ENCODE measurements at places on chromosomes 1 and 21. TPM values are rescaled to one million over a fixed set of nuclear protein-coding genes. Genes with fewer than 3 reads are reported as not detected.

DNA sequence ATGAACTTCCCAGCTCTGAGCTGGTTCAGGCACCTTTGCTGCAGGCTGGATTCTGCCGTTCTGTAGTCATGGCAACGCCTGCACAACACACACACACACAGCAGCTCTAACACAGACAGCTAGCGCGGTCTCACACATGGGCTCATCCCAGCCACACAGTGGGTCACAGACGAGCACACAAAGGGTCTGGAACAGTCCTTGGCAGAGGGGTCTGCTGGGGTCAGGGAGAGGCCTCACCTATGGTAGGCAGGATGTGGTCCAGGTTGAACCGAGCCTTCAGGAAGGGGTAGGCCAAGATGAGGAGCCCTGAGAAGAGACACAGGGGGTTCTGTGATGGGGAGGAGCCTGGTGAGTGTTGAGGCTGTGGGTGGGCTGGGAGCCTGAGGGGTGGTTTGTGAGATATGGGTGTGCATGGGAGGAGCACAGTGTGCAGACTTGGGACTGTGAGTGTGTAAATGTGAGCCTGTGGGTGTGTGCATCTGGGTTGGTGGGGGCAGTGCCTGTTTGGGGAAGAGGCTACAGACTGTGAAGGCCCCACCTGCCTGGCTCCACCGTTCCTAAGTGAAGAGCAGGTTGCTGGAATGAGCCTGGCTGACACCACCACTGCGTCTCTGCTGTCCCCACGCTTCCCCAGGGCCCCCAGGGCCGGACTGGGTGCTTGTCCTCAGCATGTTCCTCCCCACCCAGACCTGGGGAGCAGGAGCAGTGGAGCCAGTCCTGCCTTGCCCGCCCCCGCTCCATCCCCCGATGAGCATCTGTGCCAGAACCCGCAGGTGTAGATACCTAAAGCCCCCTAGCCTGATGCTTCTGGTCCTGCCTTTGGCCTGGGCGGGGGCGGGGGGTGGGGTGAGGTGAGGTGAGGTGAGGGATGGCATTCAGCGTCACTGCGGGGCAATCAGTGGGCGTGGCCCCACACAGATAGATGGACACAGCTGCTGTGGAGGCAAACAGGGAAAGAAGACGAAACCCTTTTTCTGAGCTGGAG is 1.5 kb downstream of the KNCN start:
- peak; percentile 64 for DNase-seq
- H3K36me3 ChIP-seq = no peaks in the 10 kb centered on the region
- H3K4me1 ChIP-seq = peaks cover 2% of the 10 kb centered on the region
- no peak overlapping the region for H3K27ac ChIP-seq
- no peak overlapping the region for H3K4me3 ChIP-seq

- peaks cover 89% of the 10 kb centered on the region for H3K36me3 ChIP-seq
- no peak overlapping the region for H3K27ac ChIP-seq
- no peak overlapping the region for H3K4me3 ChIP-seq
- DNase-seq = no peak
- H3K27me3 ChIP-seq = no peaks in the 10 kb centered on the region
These were observed 5.7 kb downstream of the F3 start for GRCh38 chr1:94535879-94536278.

- no peak overlapping the region for H3K27ac ChIP-seq
- no peaks in the 10 kb centered on the region for H3K4me1 ChIP-seq
- H3K36me3 ChIP-seq = no peaks in the 10 kb centered on the region
- no peak overlapping the region for H3K4me3 ChIP-seq
- DNase-seq = no peak
These were observed 41.5 kb downstream of the PLPPR5 start for GRCh38 chr1:98963064-98963758.

DNA sequence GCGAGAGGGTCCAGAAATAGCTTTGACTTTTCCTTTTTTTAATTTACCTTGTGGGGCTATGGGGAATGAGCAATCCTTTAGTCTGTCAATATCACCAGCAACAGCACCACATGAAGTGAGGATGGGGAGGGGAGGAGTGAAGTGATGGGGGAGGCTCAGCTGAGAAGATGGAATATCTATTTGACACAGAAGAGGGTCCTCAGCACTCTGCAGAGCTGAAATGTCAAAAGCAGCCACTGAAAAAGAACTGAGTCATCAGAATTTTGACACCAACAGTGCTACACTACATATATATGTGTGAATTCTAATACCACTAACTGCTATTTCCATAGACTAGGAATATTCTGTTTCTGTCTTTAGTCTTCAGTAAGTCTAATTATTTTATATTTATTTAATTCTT is 427.0 kb upstream of the PBX1 start:
- H3K36me3 ChIP-seq = no peaks in the 10 kb centered on the region
- no peaks in the 10 kb centered on the region for H3K4me1 ChIP-seq
- no peak for DNase-seq
- no peaks in the 10 kb centered on the region for H3K27me3 ChIP-seq

- no peak overlapping the region for H3K27ac ChIP-seq
- H3K27me3 ChIP-seq = peaks cover 2% of the 10 kb centered on the region
- no peak overlapping the region for H3K4me3 ChIP-seq
- no peaks in the 10 kb centered on the region for H3K4me1 ChIP-seq
These were observed 3.0 kb downstream of the TTC13 start for GRCh38 chr1:230975636-230976035.

DNA sequence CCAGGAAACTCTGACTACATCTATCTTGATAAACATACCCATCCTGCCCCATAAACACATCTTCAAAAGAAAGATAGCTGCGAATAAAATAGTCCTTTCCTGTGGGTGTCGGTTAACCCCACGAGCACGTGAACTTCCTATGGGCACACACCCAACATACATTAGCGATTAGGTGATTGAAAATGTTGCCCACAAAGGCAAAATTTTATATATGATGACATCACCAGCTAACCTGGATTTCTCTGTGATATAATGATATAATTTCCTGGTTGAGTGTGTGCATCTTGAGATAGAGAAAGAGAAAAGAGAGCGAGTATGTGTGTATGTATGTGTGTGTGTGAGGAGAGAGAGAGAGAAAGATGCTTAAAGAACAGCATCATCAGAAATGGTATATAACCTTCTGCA is 296.1 kb downstream of the PTPRC start:
- H3K27me3 ChIP-seq = no peaks in the 10 kb centered on the region
- no peaks in the 10 kb centered on the region for H3K36me3 ChIP-seq
- peaks cover 2% of the 10 kb centered on the region for H3K4me1 ChIP-seq
- no peak overlapping the region for H3K27ac ChIP-seq

DNA sequence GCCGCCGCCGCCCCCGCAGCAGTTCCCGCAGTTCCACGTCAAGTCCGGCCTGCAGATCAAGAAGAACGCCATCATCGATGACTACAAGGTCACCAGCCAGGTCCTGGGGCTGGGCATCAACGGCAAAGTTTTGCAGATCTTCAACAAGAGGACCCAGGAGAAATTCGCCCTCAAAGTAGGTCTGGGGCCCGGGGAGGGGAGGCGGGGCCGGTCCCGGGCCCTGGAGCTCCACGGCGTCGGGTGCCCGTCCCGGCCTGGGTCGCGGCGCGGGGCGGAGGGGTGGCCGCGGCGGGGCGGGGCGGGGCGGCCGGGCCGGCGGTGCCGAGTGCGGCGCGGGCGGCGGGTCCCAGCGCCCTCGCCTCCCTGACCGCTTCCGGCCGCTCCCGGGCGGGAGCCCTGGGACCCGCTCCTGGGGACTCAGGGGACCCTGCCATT is 646 bp downstream of the MAPKAPK2 start:
- no peak overlapping the region for H3K27ac ChIP-seq
- H3K4me1 ChIP-seq = peaks cover 13% of the 10 kb centered on the region
- peak overlapping the region; percentile 96 for H3K4me3 ChIP-seq
- no peak for DNase-seq
- peaks cover 23% of the 10 kb centered on the region for H3K27me3 ChIP-seq

- H3K36me3 ChIP-seq = no peaks in the 10 kb centered on the region
- no peak within 1 kb of the TSS for H3K27ac ChIP-seq
- H3K4me1 ChIP-seq = no peaks in the 10 kb centered on the region
- H3K4me3 ChIP-seq = no peak within 1 kb of the TSS
These were observed at the start of gene OR2T4 for GRCh38 chr1:248361121-248361715. Gene OR2T4, plus strand, starts transcription at chr1:248361665. Its CDS starts 0 bp downstream, at chr1:248361665.

DNA sequence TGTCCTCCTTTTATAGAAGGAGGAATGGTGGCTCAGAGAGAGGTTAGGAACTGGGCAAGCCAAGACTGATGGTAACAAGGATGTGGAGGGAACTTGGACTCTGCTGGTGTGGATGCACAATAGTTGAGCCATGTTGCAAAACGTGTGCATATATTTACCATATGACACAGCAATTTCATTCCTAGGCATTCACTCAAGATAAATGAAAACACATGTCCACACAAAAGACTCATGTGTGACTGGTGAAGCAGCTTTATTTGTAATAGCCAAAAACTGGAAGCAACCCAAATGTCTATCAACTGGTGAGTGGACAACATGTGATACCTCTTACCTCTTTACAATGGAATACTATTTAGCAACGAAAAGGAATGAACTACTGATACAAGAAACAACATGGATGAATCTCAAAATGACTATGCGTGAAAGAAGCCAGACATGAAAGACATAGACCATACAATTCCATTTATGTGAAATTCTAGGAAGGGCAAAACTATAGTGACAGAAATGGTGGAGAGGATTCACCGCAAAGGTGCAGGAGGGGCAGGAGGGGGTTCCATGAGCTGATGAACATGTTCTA is 36.2 kb downstream of the CAMK2N1 start:
- H3K4me1 ChIP-seq = no peaks in the 10 kb centered on the region
- H3K27me3 ChIP-seq = no peaks in the 10 kb centered on the region
- DNase-seq = no peak
- no peak overlapping the region for H3K27ac ChIP-seq
- no peaks in the 10 kb centered on the region for H3K36me3 ChIP-seq

HMGCS2 gene
- total RNA-seq = not detected

HNRNPR gene
- total RNA-seq = 197 TPM

DIP2A gene
- total RNA-seq = 23.0 TPM

Measured in H9 (cell line).